ENCODE measurements at places on chromosomes 1 and 21. TPM values are rescaled to one million over a fixed set of nuclear protein-coding genes. Genes with fewer than 3 reads are reported as not detected.

DNA sequence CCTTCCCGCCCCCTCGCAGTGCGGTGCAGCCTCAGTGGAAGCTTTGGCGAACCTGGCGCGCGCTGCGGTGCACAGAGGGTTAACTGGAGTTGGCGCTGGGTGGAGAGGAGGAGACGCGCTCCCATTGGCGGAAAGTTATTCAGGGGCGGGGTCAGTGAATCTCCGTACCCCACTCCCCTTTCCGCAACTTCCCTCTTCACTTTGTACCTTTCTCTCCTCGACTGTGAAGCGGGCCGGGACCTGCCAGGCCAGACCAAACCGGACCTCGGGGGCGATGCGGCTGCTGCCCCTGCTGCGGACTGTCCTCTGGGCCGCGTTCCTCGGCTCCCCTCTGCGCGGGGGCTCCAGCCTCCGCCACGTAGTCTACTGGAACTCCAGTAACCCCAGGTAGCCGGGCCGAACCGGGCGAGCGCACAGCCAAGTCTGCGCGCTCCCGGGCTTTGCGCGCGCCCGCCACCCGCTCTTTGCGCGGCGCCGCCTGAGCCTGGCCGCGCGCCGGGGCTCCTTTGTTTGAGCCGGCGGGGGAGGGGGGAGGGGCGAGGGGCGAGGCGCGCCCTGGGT lies at the start of gene EFNA4:
Gene EFNA4 (plus strand): TSS at position 191 of the 561 bp plus-strand sequence. CDS start 84 bp downstream, at position 275.
- peak; percentile 82 for DNase-seq

GRCh38 chr21:46304437-46304836 lies 18.3 kb downstream of the YBEY start:
- DNase-seq: no peak

GRCh38 chr1:183515002-183515689 lies 42.8 kb downstream of the SMG7 start:
- no peak for DNase-seq

- no peak for DNase-seq
Observed at GRCh38 chr1:12080773-12081556, 17.9 kb downstream of the TNFRSF8 start.

Gene DDX59
- total RNA-seq: 23.6 TPM

Gene RGS4
- 6.7 TPM for total RNA-seq

Gene MARCKSL1
- total RNA-seq: 33.4 TPM

Gene TBX19
- 4.9 TPM for total RNA-seq

Gene ATAD3C
- total RNA-seq: 8.5 TPM

Data from breast epithelium (tissue), 4 donors.